ENCODE measurements at places on chromosomes 16 and 17.

DNA sequence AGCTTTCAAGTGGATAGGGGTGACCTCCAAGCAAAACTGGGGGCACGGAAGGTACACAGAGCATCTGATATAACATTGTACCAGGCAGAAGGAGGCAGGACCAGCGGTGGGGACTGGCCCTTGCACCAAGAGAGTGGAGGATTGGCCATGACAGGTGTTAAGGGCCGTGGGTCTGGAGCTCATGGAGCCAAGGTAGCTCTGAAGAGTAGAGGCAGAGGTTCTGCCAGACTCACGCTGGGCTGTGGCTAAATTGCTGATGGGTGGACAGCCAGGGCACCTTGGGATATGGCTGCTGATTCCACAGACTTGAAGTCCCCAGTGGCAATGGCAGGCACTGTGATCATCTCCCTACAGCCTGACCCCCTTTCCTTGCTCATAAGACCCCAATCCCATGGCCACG is 65.9 kb upstream of the NKD1 start:
- ATAC-seq, result no peak

DNA sequence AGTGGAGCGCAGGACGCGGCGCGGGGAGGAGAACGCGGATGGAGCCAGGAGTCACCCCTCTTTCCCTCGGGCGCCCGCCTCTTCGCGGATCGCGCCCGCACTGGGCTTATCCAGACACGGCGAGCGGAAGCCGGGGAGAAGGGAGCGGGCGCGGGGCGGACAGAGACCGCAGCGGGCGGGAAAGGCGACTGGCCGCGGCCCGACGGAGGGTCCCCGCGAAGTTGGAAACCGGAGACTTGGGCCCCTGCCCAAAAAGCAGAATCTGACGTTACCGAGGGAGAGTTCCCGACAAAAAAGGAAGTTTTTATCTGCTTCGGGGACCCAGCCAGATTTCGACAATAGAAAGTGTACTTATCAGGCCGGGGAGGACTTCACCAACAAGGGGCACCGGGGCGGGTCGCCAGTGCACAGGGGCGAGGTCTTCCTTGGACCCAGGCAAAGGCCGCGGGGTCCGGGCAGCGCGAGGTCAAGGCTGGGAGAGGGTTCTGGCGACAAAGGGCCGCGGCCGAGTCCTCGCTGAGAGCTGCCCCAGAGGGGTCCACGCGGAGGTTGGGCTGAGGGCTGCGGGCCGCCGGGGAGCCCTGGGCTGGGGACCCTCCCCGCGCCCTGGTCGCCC is 519 bp downstream of the ST6GALNAC2 start:
- peak; percentile 9 for ATAC-seq

DNA sequence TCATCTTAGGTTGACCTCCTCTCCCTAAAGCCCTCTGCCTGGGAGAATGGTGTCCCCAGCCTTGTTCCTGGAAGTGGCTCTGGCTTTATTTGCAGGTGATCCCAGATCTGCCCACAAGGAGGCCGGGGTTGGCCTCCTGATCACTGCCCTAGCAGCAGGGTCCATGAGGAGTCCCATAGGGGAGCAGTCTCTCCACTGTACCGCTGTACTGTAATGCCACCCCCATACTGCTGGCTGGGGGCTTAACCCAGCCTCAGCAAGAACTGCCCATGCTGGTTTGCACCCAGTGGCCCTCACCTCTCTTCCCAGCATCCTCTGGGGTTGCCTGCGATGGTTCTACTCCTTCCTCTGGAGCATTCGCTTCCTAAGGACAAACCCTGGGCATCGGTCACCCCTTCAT is 39.1 kb downstream of the PSME3IP1 start:
- ATAC-seq, result no peak

DNA sequence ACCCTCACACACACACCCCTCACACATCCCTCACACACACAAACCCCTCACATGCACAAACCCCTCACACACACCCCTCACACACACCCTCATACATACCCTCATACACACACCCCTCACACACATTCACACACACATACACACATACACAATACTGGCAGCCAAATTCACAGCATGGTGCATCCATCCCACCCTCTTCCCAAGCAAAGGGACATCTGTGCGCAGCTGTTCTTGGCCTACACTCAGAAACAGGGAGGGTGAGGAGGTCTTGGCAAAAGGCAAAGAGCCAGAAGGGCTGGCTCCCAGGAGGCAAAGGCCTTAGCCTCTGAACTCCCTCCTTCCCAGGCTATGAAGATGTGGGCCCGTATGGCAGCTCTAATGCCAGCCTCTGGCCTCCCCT is 23.4 kb downstream of the C17orf67 start:
- no peak for ATAC-seq
